ENCODE measurements at places on chromosomes 1 and 21. TPM values are rescaled to one million over a fixed set of nuclear protein-coding genes. Genes with fewer than 3 reads are reported as not detected.
A peak's percentile ranks its signal among the peaks of the same experiment; 100 is the strongest.

The CD5L gene
- not detected for total RNA-seq

The MXRA8 gene
- 49.3 TPM for total RNA-seq

The GNAT2 gene
- not detected for total RNA-seq

The CLCA2 gene
- 0.16 TPM for total RNA-seq

GRCh38 chr1:45619149-45619921 is 4.5 kb downstream of the CCDC17 start:
- DNase-seq: no peak

DNA sequence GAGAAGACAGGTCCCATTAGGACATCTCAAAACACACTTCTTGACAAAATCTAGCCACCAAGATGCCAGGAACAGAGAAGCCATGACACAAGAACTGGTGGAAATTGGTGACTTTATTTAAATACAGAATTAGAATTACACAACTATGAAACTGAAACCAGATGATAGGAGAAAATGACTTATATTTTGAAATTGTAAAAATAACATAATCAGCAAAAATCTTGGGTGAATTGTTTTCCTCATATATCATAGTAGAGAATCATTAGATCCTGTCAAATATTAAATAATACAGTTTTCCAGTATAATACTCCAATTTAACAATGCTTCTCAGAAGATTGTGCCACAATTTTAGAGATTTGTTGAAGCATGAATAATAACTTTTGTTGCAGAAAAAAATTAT is 81.5 kb upstream of the MROH9 start:
- DNase-seq: no peak

DNA sequence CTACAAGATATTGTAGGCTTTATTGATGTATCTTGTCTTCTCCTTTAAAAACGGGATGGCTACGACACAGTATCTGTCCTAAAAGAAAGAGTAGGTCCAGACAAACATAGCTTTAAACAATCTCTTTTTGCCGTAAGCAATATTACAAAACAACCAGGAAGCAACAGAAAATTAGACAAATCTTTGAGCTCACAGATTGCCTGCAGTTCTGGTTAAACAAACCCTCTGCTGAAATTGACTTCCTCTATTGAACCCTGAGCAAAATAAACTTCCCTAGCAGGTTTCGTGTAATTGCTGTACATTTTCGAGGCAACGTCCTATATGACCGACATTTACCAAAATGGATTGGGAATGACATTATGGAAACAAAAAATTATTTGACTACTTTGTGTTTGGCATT is 50.6 kb downstream of the CHML start:
- DNase-seq: no peak

- DNase-seq: no peak
Observed at GRCh38 chr1:60068393-60069045, 5.1 kb downstream of the C1orf87 start.

- peak; percentile 43 for DNase-seq
Observed at GRCh38 chr1:234755449-234755863, 145.5 kb upstream of the IRF2BP2 start.

DNA sequence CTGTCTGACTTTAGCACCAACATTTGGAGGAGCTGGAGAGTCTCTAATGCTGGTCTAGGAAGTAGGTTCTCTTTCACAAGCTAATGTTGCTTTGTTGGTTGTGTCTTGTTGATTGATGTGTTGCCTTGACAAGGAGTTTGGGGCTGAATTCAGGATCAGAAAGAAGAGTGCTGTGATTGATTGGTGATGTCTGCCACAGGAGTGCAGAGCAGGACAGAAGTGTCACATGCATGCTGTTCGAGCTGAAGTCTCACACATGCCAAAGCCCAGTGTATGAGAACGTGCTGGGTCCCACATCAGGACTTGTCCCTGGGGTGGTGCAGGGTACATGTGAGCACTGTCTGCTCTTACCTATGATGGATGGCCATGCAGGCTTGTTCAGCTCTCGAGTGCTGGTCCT is 694.4 kb downstream of the MATN1 start:
- DNase-seq: no peak
